ENCODE measurements at places on chromosomes 12 and 14.

DNA sequence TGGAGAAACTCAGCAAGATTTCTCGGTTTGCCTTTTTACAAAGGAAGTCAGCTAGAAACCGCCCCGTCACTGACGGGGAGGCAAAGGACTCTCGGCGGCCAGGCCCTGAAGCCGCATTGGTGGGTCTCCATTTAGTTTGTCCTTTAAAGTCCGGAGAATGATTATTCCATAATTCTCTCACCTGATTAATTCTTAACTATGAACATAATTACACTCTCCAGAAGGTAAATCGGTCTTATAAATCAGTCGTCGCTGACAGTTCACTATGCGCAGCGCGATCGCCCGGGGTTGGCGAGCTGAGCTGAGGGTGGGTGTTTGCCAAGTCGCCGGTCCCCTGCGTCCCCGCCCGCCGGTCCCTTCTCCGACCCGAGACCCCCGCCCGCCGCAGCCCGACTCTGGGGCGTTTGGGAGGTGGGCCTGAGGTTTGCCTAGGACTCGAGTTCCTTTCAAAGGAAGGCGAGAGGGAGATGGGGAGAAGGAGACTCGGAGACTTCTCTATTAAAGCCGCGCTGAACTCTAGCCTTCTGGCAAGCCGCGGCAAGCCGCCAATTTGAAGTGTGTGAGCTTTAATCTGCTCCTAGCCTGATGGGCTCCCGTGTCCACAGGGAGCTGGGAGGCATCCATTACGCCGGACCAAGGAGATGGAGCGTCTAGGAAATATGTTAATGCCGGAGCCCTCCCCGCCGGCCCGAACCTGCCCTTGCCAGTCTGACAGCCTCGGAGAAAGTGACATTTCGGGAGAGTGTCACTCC lies 392.9 kb downstream of the NOVA1 start:
- no peak for DNase-seq

DNA sequence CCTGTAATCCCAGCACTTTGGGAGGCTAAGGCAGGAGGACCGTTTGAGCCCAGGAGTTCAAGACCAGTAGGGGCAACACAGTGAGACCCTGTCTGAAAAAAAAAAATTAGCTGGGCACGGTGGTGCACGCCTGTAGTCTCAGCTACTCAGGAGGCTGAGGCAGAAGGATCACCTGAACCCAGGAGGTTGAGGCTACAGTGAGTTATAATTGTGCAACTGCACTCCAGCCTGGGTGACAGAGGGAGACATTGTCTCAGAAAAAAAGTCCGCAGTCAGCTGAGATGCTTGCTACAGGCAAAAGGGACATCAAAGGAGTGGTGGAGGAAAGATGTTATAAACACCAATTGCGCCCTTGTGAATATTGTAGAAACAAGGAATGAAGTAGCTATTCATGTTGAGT lies 77.8 kb downstream of the NDUFA12 start:
- no peak for DNase-seq

GRCh38 chr14:79134361-79134760 lies 964.2 kb downstream of the NRXN3 start:
- DNase-seq, result no peak

GRCh38 chr14:34501004-34501580 lies 38.4 kb downstream of the EAPP start:
- DNase-seq, result no peak

All from stimulated activated CD8-positive, alpha-beta memory T cell treated with anti-CD3 and anti-CD28 coated beads, Interleukin-2, amount 100 ng/mL, for 1 hour (primary cell).